Activated CD4-positive, alpha-beta memory T cell treated with anti-CD3 and anti-CD28 coated beads, Interleukin-2, amount 10 ng/mL, durations not matched to agents 7 days and 5 days (primary cell): ENCODE measurements at places on chromosomes 12 and 14. TPM values are rescaled to one million over a fixed set of nuclear protein-coding genes. Genes with fewer than 3 reads are reported as not detected.
A peak's percentile ranks its signal among the peaks of the same experiment; 100 is the strongest.

DNA sequence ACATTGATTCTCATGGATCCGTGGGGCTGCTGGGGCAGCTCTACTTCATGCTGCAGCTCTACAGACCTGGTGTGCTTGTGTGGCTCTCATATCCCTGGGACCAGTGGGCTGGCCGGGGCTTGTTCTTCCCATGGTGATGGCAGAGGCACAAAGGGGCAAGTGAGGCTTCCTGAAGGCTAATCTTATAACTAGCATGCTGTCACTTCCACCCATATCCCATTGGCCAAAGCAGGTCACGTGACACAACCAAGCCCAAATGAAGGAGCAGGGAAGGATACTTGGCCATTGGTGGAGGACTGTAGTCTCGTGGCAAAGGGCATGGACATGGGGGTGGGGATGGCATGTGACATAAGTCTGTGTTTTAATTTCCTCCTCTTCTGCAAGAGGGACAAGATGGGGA lies 9.9 kb downstream of the PLBD2 start:
- no peak for DNase-seq

GRCh38 chr12:51009056-51009440 lies 17.1 kb downstream of the SLC11A2 start:
- peak; percentile 42 for DNase-seq

GRCh38 chr14:99270458-99271220 lies 1.4 kb downstream of the BCL11B start:
- DNase-seq: peak; percentile 50

GRCh38 chr14:40386433-40386832 lies 954.2 kb upstream of the FBXO33 start:
- no peak for DNase-seq

GRCh38 chr14:83355609-83356008 lies 1822.0 kb upstream of the SEL1L start:
- DNase-seq: no peak

DNA sequence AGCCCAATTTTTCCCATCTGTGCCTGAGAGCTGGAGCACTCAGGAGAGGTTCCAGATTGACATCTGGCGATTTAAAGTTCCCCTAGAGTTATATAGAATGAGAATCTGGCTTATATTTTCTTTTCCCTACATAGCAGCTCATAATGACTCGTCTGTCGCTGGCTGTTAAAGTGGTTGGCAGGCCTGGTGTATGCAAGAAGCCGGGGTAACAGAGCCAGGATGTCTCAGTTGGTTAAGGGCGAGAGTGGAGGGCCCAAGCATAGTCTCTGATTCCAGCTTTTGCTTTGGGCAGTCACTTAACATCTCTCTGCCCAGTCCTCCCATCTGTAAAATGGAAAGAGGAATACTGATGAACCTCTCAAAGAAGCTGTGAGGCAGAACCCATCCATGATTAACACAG lies 751.6 kb downstream of the NOVA1 start:
- DNase-seq: no peak

DNA sequence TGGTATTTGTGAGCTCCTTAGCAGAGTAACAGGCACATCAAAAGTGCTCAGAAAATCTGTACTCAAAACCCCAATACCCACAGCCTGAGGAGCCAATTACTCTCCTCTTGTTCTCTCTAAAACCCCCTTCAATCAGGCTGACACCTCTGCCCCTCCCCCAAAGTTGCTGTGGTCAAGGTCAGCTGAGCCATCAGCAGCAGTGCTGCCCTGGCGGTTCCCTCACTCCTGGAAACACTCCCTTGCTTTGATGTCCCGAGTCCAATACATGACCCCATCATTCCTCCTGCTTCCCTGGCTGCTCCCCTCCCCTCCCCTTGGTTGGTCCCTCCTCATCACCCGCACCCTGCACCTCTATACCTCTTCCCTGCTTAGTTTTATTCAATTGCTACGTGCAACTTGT lies 57.2 kb upstream of the C14orf132 start:
- no peak for DNase-seq

- DNase-seq: no peak
These were observed 155.4 kb upstream of the PDE3A start for GRCh38 chr12:20212658-20213555.

- DNase-seq: no peak
These were observed 51.1 kb upstream of the VRK1 start for GRCh38 chr14:96746101-96746500.

DNA sequence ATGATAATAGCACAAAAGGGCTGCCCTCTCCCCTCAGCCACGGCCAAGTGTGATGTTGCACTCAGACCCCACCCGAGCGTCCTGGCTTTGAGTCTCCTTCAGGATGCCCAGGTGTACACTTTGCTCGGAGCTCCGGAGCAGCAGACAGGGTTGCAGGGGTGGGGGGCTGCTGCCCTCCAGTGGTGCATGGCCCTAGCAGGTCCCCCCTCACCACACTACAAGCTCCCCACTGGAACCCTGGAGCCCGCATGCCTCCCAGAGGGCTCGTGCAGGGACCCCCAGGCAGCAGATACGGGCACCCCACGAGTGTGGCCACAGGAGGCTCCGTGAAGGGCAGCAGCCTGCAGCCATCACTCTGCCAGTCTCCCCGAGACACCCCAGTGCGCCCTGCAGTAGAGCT lies 69.9 kb upstream of the C14orf180 start:
- DNase-seq: no peak

- DNase-seq: no peak
These were observed 39.6 kb downstream of the CCER1 start for GRCh38 chr12:90915353-90915752.

GRCh38 chr14:24307575-24308341 lies at the start of gene CIDEB:
Gene CIDEB (minus strand): TSS chr14:24307977. CDS start chr14:24307858, 119 bp downstream.
- peak; percentile 65 for DNase-seq

- no peak for DNase-seq
These were observed 232.1 kb downstream of the NAV3 start for GRCh38 chr12:78062786-78063185.

DNA sequence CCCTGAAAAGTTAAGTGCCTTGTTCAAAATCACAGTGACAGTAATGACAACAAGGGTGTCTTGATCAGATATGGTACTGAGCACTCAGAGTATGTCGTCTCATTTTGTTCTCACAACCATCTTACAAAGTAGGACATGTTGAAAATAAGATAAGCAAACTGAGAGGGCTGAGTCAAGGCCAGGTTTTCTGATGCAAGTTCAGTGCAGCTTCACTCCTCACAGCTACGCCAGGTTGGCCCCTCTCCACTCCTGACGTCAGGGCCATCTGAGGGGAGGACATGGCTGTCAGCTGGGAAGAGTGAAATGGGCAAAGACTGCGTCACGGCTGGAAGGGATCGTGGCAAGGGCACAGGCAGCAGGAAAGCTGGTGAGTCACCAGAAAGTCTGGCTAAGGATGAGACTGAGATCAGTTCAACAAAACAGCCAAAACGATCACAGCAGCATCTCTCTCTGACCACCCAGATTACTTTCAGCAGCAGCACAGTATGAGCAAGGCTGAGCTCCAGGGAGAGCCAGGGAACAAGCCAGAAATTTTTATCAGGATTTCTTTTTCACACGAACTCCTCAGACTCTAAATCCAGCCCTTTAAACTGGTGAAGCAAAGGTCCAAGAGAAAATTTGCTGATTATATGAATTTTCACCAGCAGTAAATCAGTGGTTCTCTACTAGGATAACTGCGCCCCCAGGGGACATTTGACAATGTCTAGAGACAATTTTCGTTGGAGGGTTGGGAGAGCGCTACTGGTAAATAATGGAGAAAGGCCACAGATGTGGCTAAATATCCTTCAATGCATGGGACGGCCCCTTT lies 297.9 kb upstream of the AMIGO2 start:
- DNase-seq: no peak

GRCh38 chr14:71931492-71932228 lies 569 bp upstream of the RGS6 start:
- DNase-seq: no peak

GRCh38 chr14:66242001-66242400 lies 244.2 kb upstream of the CCDC196 start:
- DNase-seq: no peak

DNA sequence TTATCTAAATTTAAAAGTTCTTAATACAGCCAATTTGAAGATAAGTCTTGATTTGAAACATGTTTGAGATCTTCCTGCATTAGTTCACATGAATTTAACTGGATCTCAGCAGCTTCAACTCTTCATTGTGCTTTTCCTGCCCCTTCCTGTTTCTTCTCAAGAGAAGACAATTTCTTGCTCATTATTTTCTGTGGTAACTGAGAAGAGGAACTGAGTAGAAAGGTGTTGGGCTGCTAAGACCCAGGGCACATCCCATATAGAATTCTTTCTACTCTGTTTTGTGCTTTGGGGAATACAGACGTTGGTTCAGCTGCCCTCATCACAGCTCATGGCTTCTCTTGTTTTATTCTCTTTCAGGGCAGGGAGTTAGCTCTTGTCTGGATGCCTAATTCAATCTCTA lies 110.2 kb downstream of the SNAPC1 start:
- no peak for DNase-seq

DNA sequence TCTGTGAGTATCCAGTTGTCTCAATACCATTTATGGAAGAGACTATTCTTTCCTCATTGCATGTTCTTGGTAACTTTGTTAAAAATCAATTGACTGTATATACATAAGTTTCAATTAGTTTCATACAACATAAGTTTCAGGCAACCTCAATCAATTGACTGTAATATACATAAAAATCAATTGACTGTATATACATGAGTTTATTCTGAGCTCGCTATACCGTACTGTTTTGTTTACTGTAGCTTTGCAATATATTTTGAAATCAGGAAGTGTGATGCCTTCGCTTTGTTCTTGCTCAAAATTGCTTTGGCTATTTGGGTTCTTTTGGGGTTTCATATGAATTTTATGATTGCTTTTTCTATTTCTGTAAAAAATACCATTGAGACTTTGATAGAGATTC lies 392.0 kb downstream of the BTG1 start:
- no peak for DNase-seq

DNA sequence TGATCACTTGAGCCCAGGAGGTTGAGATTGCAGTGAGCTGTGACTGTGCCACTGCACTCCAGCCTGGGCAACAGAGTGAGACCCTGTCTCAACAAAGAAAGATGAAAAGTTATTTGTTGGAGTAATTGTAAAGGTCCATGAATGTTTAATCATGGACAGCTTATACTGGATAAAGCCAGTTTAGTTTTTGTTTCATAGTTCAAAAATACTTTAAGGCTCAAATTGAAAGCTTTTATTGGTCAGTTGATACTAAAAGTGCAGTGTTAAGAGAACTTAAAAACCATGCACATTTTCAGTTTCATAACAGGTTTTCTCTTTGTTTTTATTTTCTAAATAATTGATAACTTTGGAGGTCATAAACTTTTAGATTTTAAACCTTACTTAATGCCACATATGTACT lies 108.4 kb downstream of the MON2 start:
- no peak for DNase-seq

Gene AICDA
- total RNA-seq: not detected

Gene RND1
- total RNA-seq: 3.0 TPM

Gene PTPRB
- not detected for total RNA-seq

Gene TPPP2
- total RNA-seq: not detected

Gene PPFIBP1
- 7.3 TPM for total RNA-seq

Gene C12orf50
- not detected for total RNA-seq

Gene PLXNC1
- 27.0 TPM for total RNA-seq

Gene NGB
- total RNA-seq: not detected

Gene INSM2
- not detected for total RNA-seq

Gene B4GALNT3
- total RNA-seq: 0.88 TPM

Gene PIANP
- not detected for total RNA-seq

Gene KMT2D
- 87.8 TPM for total RNA-seq
